Kidney tubule cell (primary cell): ENCODE measurements at places on chromosomes 2 and 18.

DNA sequence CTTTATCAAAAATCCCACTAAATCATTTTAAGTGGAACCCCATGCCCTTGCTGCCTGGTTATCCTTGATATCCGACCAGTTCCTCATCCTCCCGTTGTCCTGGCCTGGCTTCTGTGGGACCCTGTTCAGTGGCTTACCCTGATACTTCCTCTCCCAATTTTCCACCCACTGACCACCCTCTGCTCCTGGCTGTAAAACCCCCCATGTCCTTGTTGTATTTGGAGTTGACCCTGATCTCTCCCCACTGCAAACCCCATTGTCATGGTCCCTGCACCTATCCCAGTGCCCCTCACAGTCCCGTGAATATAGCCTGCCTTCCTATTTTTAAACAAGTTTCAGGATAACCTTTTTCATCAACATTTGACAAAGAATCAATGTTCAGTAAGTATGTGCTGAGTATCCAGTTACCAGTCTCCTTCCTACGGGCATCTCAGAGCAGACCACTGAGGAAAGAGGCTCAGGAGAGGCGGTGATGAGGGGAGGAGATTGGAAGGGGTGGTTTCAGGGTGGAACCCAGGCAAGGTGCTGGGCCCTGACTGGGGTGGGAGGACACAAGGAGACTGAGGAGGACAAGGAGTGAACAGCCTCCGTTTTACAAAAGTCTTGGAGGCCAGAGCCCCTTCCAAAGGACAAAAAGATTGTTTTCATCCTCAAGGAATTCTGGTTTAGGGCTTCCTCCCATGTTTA, 131.8 kb downstream of the PXDN start:
- no peak for DNase-seq

DNA sequence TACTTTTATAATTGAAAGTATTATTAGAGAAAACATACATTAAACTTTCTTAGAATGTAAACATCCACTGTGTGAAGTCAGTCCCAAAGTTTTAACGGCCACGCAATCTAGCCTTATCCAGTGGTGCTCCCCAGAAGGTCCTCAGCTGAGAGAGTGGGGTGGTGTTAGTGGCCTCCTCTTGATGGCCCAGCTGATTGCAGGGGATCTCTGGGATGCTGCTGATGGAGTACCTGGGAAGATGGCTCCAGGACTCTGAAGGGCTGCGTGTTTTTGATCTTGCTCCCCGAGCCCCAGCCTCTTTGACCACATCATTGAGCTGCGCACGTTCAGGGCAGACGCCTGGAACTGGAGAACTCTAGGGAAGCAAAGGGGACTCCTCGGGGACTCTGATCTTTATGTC, 181.4 kb downstream of the FAM210A start:
- no peak for DNase-seq

DNA sequence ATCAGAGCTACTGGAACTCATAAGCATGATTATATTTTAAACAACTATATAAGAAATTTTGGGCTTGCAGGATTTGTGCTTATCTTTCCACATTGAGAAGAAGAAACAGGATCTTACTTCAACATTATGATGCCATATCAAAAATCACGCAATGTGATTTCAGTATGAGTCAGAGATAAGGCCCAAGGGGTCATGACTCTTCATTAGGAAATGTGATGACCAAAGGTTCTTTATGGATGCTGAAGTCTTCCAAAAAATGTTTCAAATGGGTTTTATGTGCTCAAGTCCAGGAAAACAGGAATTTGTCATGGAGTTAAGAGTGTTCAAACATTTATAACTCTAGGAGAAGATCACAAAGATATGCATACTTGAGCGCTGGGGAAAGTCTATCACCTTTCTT, 7.8 kb upstream of the SERPINB2 start:
- DNase-seq, result no peak

- no peak for DNase-seq
Observed at GRCh38 chr2:86308984-86309695, 28.3 kb downstream of the REEP1 start.

- no peak for DNase-seq
Observed at GRCh38 chr2:121372721-121373353, 87.8 kb upstream of the TFCP2L1 start.

GRCh38 chr2:61493523-61493942, 22.6 kb upstream of the USP34 start:
- peak; percentile 17 for DNase-seq

DNA sequence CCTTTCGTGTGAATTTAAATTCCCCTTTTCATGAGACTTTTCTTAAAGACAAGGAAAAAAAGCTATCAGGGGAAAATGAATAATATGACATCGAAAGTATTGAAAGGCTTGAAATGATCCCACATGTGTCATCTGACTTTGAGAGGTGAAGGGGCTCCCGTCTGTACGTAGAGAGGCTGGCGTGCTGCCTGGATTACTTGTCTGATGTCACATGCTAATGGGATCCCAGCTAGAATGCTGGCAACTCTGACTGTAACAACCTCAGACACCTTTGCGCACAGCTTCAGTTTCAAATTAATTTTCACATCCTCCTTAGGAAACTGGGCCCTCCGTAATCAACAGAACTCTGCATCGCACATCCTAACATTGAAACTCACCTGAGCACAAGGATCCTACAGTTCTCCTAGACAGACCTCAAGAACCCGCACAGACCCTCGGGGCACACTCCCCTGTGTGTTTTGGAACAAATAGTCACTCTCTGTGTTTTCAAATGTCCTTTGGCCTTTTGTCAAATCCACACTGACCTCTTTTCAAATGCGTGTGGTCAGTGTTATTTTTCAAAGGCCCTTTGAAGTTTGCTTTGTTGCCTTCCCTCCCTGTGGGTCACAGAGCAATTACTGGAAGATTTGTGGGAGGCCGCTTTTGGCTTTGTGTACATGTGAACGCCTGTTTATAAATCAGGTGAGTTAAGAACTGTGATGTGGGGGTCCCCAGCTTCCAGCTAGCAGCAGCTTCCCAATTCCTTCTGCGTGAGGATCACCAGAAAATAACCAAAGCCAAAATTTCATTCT, 65.9 kb downstream of the IL1R2 start:
- DNase-seq, result peak; percentile 36

DNA sequence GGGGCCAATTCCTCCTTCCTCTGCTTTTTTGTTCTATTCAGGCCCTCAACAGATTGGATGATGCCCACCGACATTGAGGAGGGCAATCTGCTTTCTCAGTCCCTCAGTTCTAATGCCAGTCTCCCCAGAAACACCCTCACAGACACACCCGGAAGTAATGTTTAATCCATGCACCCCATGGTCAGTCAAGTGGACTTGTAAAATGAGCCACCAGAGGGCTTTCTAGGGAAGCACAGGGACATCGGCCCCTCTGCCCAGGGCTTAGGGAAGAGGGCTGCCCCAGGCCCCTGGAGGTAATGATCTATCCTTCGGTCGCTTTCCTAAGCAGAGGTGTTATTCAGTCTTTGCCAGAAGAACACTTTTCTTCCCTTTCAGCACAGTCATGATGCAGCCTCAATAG, 107.4 kb downstream of the PDCL3 start:
- no peak for DNase-seq

- no peak for DNase-seq
Observed at GRCh38 chr18:32847691-32848090, 74.9 kb upstream of the KLHL14 start.

DNA sequence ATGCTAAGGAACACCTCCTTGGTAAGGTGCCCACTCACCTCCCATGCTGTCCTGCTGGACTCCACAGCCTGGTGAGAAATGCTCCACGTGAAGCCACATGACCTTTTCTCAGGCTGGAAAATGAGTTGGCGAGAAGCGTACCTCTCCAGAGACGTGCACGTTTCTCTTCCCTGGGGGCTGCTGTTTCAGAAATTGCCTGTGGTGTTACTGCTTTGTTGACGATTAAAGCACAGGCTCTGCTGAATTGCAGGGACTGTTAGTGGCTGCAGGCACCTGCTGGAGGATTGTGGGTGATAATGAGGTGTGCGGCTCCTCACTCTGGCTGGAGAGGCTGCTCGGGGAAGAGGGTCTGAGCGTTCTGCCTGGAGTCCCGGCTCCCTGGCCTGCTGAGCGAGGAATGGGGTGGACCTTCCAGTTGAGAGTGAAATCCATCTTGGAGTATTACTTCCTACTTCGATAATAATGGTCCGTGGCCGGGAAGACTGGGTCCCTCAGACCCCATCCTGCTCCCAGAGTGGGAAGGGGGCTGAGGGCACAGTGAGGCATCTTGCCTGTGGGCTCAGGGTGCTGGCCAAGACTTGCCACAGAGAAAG, 199.3 kb upstream of the HDAC4 start:
- DNase-seq, result no peak

GRCh38 chr2:145797692-145798091, 1277.8 kb upstream of the ZEB2 start:
- DNase-seq, result peak; percentile 52

DNA sequence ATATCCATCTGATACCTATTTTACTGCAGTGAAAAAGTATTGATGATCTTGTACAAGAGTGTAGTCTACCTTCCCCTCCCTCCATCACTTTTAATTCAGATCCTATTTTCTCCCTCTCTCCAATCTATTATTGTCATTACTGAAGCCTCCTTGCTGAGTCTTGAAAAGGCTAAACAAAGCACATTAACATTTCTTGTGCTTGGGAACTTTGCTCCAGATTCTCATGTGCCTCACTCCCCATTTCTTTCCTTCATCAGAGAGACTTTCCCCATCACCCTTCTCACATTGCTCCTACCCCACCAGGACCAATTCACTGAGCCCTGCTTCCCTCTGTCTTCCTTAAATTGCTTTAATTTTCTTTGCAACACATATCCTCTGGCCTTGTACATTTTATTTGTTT, 736.2 kb upstream of the GCFC2 start:
- DNase-seq, result no peak

DNA sequence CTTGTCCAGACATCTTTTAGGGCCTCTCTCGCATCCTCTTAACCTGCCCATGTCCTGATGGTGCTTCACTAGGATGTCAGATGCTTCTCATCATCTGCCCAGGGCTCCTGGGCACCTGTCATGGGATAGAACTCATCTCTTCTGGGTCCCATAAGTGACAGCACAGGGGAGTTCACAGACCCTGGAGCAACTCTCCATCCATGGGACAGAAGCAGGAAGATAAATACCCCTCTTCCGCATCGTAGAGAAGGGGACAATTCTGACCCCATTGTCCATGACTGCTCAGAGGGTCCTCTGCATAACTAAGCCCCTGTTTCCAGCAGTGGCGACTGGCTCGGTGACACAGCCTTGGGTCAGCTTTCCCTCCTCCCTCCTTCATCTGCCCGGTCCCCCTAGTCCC, 82.3 kb downstream of the TWIST2 start:
- no peak for DNase-seq

DNA sequence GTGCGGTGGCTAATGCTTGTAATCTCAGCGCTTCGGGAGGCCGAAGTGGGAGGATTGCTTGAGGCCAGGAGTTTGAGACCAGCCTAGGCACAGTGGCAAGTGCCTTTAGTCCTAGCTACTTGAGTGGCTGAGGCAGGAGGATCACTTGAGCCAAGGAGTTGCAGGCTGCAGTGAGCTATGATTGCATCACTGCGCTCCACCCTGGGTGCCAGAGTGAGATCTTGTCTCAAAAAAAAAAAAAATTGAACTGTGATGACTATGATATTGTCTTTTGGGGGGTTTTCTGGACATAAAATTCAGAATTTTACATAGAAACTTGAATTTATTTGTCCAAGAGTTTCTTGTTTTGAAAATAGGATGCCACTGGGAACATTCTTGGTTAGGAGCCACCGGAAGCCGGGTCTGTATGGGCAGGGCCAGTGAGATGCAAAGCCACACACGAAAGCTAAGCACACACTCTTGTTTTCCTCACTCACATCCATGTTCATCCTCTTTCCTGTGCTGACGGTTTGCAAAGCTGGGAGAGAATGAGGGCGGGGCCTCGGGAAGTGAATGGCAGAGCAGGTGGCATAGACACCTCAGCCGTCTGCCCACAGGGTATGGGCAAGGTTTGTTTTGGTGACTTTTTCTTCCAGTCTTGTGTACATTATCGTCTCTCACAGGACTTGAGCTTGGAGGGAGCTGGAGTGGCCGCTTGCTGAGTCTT, 12.6 kb downstream of the AGAP1 start:
- DNase-seq, result peak; percentile 23

- DNase-seq, result no peak
Observed at GRCh38 chr18:8253944-8254343, 355.3 kb upstream of the RAB12 start.

GRCh38 chr2:68637047-68637446, 6.3 kb upstream of the PROKR1 start:
- DNase-seq, result no peak
